ENCODE measurements at places on chromosomes 5 and 9.

DNA sequence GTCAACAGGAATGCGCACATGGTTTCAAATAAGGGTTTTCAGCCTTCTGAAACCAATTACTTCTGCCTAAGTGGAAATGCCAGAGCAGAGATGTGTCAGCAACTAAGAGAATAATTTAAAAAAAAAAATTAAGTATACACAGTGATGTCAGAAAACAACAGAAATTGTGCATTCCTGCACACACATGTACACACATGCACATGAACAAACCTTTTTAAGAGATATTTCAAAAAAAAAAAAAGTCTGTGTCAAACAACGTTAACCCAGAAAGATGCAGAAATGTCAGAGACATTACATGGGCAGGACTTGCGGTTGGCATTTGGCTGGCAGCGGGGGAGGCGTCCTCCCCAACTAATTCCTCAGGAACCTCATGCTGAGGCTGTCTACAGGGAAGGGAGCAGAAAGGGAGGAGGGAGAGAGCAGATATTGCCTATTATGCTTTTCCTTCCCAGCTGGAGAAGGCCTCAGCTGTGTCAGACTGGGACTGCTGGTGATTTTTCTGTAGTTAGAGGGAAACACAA is 536.9 kb upstream of the WWC1 start:
- DNase-seq = peak; percentile 72

DNA sequence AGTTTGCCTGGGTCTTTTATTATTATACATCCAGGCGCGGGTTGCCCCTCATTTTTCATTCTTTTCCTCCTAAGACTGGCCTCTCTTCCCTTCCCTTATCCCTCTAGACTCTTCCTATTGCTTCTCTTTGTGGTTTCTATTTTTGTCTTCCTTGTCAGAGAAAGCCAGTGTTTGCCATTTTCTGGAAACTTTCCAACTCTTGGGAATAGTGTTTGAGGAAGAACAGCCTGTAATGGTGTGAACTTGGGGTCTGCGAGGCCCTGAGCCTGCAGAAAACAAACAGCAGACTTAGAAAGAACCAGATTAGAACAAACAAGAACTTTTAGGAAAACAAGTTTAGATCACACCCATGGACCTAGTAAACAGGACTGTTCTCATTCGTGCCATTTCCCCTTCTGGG is 15.5 kb downstream of the PRKACG start:
- DNase-seq = no peak

DNA sequence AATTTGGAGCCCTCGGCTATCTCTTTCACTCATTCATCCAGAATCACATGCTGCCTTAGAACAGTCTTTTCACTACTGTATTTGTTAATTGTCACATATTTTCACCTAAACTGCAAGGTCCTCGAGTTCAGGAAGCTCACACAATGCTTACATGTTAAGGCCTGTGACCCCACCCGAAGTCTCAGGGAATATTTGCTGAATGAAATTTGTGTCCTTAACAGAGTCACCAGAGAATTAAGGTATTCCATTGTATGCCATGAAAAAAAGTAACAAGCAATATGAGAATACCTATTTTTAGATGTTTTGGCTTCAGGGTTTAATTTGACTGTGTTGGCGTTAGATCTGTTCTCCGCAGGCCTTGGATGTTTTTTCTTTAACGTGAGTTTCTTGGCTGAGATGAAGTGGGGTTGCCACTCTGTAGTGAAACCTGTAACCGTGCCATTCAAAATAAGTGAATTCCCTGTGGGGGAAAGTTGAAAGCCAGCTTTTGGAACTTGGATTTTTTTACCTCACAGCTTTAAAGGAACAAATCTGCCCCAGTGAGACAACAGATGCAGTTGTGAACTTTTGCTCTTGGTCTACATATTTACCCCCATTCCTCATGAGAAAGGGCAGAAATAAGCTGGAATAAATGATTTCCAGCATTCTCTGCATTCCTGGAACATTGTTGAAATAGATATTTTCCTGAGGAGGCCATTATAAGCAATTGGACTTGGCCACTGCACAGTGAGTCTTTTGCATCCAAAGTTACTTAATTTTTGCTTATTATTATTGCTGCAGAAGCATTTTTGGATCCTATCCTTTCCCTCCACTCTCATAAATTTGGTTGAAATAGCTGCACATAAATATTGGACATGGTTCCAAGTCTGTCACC is 35.9 kb upstream of the FBP1 start:
- DNase-seq = peak; percentile 74

GRCh38 chr5:7517006-7517405 is 121.1 kb downstream of the ADCY2 start:
- no peak for DNase-seq

- DNase-seq = no peak
Measured at GRCh38 chr9:33649463-33649862, 125.4 kb downstream of the ANKRD18B start.

- no peak for DNase-seq
Measured at GRCh38 chr9:127380479-127380878, 16.5 kb upstream of the SLC2A8 start.

DNA sequence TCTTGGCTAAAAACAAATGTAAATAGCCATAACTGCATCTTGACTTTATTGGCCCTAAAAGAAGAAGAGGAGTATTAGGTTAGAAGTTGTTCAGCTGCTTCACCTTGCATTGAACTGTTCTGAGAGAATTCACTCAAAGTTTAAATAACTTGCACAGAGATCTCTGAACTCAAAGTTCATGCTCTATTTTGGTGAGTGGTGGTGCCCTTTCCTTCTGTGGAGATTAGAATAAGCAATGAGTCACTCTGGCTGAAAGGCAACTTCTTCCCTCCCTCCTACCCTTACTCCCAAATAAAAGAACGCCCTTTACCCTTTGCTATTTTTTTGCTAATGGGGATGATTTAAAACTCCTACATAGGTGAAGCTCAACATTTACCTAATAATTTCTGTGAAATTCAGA is 48.9 kb downstream of the ERMP1 start:
- no peak for DNase-seq

Data from adipocyte (in vitro differentiated cells).